Cortex of kidney (tissue), 1 donor: ENCODE measurements at places on chromosomes 2 and 18.

DNA sequence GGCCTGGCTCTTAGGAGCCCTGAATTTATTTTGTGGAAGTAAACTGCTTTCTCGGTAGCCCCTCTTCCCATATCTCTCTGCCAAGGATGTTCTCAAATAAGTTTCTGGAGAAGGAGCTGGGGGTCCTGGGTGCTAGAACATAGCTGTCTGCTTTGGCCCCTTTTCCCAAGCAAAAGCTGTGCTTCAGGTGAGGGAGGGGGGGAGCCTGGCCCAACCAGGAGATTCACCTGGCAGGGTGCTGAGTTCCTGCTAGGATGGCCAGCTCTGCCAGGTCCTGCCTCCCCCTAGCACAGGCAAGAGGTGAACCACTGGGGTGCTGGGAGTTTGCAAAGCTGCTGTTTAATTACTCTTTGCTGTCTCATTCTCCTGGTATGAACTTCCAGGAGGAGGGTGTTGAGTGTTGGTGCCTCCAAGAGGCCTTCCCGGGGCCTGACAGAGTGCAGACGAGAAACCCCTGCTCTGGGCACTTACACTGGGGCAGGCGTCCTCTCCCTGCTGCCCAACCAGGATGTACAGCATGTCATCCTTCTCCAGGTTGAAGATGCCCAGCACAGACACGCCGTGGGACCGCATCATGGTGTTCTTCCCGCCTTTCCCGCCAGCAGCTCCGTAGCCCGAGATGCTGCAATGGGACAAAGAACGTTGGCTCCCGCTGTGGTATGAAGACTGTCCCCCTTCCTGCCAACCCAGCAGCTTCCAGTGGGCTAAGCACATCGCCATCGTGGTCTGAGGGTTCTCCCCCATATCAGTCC lies 124.2 kb downstream of the CLIP4 start:
- no peak for DNase-seq

GRCh38 chr18:41038071-41038470 lies 917.0 kb upstream of the PIK3C3 start:
- DNase-seq: no peak

DNA sequence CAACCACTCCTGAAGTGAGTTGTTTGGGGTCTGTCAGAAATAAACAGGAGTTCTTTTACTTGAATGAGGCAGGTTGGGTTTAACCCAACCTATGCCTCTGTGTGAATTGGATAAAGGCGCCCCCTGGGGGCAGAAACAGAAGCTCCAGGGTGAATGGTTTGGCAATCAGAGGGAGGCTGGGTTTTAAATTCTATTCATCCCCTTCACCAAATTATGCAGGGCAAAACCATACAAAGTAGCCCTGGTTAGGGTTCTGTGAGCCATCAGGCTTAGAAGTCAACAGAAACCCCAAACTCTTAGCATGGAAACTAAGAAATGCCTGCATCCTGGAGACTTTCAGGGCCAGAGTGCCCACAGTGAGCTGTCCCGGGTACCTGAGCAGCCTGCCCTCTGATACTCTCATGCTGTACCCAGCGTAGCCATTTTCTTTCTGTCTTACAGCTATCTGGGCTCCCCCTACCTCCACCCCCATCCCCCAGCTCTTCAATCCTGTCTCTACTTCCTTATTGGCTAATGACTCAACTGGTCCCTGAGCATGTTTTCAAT lies 241.5 kb downstream of the ICOS start:
- no peak for DNase-seq

GRCh38 chr2:54000524-54000923 lies 29.7 kb upstream of the PSME4 start:
- DNase-seq: no peak

GRCh38 chr2:75560022-75560767 lies 544 bp downstream of the EVA1A start:
- DNase-seq: no peak

DNA sequence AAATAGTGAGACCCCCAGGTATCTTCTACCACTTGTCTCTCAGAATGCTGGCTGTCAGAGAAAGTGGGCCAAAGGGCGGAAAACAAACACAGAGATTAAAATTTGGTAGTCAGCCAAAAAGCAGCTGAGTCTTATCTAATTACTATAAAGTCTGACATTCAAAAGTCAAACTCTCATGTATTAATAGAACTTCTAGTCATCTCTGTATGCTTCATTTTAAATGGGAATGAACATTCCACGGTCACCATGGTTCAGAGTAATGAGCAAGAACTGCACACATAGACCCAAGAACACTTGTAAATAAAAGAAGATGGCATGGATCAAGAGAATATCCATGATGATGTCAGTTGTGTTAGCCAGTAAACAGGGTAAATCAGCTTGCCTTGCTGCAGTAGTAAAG lies 1267.0 kb upstream of the CHAC2 start:
- no peak for DNase-seq

DNA sequence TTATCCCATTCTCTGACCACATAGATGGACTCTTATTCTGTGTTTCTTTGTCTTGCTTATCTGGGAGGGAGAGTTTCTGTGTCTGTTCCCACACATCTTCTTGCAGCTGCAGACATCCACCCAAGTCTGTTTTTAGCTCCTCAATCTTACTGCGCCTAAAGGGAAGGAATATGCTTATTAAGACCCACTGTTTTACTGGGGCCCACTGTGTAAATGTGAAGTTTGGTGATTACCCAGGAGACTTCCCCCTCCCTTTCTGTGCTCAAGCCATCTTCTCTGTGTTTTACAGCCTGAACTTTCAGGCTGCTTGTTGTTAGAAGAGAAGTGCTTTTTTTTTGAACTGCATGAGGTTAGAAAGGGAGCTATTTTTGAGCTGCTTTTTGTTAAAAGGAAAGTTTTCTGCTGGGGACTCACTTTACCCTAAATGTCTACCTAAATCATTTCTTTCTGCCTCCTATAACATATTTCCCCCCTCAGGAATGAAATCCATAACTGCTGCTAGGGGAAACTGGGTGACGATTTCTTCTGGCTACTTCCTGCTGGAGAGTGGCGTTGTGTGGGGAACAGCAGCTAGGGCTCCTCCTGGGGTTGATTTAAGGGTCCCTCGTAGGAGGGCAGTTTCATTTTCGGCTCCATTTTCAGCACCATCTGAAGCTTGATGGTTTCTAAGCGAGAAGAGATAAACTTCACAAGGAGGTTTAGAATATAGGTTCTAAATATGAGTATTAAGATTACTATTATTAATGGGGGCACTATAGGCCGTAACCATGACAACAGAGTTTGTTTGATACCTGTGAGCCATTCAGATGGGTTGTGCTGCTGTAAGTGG lies 39.5 kb upstream of the GMCL1 start:
- no peak for DNase-seq

GRCh38 chr2:157172239-157172638 lies 85.3 kb upstream of the GALNT5 start:
- no peak for DNase-seq

DNA sequence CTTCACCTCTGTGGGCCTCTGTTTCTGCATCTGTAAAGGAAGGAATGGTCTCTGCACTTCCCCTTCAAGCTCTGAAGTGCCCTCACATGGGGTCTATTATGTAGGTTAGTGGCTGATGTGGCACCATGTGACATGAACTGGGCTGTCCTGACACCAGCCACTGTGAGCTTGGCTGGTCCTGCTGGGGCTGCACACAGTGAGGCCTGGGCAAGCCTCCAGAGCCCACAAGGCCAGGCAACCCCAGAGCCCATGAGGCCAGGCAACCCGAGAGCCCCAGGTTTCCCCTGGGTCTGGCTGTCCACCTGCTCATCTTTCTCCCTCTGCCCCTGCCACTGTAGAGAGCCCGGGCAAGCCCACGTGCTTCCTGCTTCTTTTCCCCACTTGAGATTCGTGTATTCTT lies 150.1 kb upstream of the SMAD2 start:
- no peak for DNase-seq

GRCh38 chr2:100130595-100131391 lies 11.6 kb downstream of the AFF3 start:
- DNase-seq: no peak

DNA sequence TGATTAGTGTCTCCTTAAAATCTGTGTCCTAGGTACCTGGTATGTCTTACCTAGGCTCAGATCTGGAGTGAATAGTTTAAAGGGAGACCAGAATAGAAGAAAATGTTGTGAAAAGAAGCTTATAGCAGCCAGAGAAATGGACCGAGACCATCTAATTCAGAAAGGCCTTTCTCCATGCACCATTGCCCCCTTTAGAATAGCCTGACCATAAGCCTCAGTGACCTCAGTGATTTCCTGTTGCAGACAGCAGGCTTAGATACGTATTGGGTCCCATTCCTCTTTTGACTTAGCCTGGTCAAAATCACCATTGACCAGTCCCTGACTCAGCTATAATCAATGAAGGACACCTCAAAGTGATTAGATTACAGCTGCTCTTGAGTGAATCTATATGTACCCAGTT lies 690.7 kb upstream of the KLHL29 start:
- no peak for DNase-seq

DNA sequence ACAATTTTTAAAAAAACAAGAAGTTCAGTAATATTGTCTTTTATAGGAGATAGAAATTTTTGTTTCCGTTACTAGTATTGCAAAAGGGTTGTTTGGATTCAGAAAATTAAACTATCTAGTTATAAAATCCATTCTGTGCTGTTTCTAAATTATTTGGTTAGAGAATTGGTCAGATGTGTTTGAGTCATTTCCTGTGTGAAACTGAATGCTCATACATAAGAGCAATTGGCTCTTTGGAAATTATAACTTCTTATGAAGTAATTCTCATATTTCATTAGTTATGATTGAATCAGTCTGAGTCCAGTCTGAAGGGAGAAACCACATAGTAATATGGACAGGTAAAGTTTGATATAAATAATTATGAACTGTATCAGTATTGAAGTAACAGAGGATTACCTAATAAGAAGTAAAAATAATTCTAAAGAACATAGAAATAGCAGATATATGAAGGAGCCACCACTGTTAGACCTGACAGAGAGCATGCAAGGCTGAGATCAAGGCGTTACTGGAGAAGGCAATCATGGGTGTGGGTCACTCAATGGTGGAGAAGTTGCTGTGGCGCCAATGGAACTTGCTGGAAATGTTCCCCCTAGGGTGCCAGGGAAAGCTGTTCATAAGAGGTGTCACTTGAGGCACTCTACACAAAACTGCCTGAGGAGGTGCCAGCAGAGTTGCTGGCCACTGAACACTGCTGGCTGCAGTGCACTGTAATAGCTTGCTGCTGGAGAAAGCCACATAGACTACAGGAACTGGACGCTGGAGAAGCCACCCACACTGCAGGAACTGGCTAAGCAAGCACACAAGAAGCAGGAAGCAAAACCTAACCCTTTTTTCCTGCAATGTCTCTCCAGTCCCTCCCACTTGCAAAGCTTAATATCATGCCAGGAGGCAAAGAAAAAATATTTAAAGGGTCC lies 18.0 kb upstream of the FAP start:
- no peak for DNase-seq

GRCh38 chr2:136212426-136213378 lies 94.8 kb upstream of the CXCR4 start:
- no peak for DNase-seq

DNA sequence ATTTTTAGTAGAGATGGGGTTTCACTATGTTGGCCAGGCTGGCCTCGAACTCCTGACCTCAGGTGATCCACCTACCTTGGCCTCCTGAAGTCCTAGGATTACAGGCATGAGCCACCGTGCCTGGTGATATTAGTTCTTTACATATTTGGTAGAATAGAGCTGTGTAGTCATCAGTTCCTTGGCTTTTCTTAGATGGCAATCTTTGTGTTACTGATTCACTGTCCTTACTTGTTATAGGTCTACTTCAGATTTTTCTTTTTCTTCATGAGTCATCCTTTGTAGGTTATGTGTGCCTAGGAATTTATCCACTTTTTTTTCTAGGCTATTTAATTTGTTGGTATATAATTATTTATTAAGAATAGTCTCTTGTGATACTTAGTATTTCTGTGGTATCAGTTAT lies 30.3 kb upstream of the ZSWIM2 start:
- no peak for DNase-seq

DNA sequence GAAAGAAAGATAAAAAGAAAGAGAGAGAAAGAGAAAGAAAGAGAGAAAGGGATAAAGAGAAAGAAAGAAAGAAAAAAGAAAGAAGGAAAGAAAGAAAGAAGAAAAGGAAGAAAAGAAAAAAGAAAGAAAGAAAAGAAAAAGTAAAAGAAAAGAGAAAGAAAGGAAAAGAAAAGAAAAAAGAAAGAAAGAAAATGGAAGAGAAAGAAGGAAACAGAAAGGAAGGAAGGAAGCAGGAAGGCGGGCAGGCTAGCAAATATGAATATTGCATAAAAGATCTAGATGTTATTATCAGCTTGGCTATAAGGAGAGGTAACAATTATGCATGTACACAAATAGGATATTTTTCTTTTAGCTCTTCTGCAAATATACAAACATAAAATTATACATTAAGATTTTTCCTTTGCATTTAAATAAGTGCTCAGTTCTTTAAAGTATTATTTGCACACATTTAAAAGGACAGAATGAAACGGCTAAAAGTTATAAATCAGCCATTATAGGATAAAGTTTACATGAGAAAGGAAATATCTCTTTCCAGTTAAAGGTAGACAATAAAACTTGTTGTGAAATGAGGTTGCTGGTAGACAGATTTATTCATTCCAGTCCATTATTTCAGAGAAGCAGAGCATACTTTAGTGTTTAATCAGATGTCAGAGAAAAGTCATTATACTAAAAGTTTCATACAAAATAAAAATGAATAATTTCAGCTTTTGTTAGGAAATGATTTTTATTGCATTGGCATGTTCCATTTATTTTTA lies 511.4 kb downstream of the KCNJ3 start:
- DNase-seq: no peak

GRCh38 chr18:35203067-35203466 lies 37.8 kb upstream of the ZNF397 start:
- no peak for DNase-seq

DNA sequence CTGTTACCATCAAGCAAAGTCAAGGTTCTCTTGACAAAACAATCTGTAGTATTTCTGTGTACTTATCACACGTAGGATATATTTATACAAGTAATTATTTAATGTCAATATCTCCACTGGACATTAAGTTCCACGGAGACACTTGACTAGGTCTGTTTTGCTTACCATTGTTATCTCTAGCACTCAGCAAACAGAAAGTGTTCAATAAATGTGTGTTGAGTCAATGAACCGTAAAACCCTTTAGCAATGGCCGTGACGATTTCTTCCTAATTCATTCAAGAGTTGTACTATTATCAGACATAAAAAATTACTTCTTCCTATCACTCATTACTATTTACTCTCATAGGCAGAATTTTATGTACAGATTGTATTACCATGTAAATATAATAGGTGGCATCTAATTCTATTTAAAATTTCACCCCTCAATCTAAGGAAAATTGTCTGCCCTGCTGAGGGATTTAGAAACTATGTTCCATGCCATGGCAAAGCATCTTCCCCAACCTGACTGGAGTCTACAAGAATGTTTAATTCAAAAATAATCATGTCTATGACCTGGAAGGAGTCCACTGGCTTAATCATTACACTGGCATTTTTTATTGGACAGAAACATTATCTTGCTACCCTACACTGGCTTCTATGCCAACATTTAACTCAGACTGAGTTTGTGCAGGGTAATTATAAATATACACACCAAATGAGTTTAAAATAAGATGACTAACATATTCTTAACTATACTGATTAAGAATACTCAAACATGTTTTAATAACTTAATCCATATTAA lies 301.9 kb downstream of the ZEB2 start:
- no peak for DNase-seq

GRCh38 chr2:115976916-115977315 lies 1534.5 kb downstream of the DPP10 start:
- DNase-seq: no peak

- DNase-seq: no peak
Observed at GRCh38 chr2:104872866-104873688, 19.2 kb downstream of the POU3F3 start.
